ENCODE measurements at places on chromosomes 4 and X.

- DNase-seq = no peak
Observed at GRCh38 chrX:53768865-53769264, 82.3 kb upstream of the HUWE1 start.

GRCh38 chr4:116913451-116913850 is 171.9 kb downstream of the TRAM1L1 start:
- no peak for DNase-seq

GRCh38 chr4:72144241-72144640 is 112.4 kb downstream of the NPFFR2 start:
- no peak for DNase-seq

GRCh38 chr4:109590905-109591304 is 30.9 kb downstream of the MCUB start:
- no peak for DNase-seq

GRCh38 chr4:54282837-54283236 is 53.7 kb downstream of the PDGFRA start:
- DNase-seq = no peak

GRCh38 chr4:159582685-159583084 is 479.8 kb downstream of the RAPGEF2 start:
- DNase-seq = no peak

DNA sequence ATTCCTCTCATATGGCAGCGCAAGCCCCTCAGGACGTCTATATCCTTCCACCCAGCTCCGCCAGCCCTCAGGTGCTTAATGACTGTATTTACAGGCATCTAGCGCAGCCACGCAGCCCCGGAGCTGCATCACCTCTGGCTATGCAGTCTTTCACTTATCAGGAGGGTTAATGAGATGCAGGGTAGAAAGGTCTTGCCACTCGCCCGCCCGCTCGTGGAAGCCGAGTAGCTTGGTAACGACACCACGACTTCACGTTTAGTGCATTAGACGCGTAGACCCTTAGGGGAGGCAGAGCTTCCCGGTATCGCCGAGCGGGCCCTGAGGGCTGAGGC is 1.5 kb upstream of the SLC16A2 start:
- no peak for DNase-seq

GRCh38 chrX:139113708-139114107 is 402.2 kb upstream of the FGF13 start:
- DNase-seq = no peak

GRCh38 chrX:153595859-153596857 is 2.8 kb downstream of the CCNQ start:
- DNase-seq = no peak

GRCh38 chrX:20517565-20517964 is 250.9 kb upstream of the RPS6KA3 start:
- DNase-seq = no peak

DNA sequence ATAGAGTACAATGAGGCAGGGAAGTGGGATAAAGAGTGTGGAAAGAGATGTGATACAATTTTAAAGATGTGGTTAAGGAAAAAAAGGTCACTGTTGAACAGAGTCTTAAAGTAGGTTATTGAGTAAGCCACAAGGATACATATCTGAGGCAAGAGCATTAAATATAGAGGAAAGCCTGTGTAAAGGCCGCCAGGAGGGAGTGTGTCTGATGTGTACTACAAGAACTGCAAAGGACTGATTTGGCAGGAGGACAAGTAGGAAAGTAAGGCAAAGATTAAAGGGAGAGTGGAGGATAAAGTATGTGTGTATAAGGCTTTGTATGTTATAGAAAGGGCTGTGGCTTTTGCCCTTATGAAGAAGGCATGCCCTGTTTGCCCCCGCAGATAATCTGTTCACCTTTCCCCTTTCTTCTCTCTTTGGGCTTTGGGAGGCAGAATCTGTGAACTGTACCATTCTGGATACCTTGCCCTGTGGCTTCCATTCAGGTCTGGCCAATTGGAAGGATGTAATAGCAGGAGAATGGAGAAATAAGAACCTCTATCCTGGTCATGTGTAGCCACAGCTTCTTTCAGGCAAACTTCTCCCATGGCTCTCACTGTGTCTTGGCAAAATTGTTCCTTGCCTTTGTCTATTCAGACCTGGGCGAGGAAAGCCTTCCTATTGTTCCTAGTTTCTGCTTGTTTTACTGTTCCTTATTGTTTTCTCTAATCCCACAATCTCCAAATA is 68.9 kb upstream of the FAM47B start:
- no peak for DNase-seq

GRCh38 chrX:12891915-12892506 is 14.4 kb upstream of the TLR8 start:
- DNase-seq = no peak

GRCh38 chr4:177964693-177965168 is 522.5 kb upstream of the AGA start:
- DNase-seq = no peak

DNA sequence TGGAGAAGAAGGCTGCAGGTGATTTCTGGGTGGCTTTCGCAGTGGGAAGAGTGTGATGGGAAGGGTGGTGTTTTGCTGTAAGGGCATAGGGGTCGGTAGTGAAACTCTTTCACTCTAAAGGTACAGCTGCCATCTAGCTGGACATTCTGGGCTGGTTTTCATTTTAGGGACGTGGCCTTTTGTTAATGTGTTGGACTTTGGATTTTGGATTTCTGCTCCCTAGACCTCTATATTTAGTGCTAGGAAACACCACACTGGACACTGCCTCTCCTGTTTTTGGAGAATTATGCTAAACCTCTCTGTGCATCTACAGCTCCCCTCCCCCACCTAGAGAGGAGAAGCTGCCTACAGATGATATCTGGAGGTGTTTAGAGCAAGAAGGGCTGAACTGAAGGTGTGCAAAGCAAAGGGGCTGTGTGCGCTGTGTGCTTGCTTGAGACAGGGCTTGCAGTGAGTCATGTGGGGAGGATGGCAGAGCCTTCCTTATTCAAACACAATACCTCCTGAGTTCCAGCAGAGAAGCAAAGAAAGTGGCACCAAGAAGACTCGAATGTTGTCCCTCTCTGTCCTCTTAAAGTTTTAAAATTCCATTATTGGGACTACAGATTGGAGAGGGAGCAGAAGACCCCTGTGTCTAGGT is 47.9 kb downstream of the STARD8 start:
- no peak for DNase-seq

DNA sequence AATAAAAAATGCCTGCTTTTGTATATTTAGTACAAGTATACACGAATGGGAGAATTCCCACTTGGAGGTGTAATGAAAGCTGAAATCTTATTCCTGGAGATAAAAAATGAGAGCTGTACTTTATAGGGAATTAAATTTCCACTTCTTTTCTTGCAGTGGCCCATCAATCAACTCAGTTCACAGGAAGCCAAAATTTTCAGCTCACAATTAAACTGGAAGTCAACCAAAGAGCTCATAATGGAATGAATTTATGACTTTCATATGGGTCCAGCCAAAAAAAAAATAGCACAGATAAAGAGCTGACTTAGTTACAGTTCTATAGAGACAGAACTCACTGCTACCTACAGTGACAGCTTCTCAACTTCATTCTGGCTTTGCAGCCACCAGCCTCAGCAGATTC is 115.2 kb upstream of the TBC1D9 start:
- no peak for DNase-seq

DNA sequence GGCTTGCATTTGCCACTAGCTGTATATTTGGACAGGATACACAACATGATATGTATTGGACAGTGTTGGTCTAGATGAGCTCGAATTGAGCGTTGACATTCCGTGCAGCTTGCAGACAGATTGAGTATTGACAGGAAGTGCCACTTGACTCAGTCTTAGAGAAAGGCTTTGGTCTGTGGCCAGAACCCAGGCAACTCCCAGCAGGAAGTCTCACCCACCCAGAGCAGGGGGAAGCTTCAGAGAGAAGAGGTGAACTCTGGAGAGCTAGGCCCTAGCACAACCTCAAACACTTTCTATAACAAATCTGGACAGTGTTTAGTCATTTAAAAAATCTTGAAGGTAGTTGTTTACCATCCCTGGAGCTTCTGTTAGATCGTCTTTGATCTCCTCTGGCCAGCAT is 280.5 kb downstream of the FBXW7 start:
- DNase-seq = peak; percentile 92

DNA sequence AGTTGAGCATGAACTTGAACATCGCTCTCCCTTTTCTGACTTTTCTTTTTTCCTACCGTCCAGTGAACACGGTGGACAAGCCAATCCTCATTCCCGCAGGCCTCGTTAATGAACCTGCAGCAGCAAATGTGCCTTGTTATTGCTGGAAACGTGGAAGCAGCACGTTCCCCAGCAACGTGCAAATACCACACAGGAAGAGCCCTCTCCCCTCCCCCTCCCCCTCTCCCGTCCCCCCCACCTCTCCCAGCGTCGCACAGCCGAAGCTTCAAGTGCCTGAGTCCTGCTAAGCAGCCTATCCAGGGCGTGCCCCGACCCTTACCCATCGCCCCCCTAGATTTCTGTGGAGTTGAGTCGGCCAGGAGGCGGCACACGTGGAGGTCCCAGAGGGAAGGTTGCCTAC is 219.9 kb downstream of the BCOR start:
- no peak for DNase-seq

DNA sequence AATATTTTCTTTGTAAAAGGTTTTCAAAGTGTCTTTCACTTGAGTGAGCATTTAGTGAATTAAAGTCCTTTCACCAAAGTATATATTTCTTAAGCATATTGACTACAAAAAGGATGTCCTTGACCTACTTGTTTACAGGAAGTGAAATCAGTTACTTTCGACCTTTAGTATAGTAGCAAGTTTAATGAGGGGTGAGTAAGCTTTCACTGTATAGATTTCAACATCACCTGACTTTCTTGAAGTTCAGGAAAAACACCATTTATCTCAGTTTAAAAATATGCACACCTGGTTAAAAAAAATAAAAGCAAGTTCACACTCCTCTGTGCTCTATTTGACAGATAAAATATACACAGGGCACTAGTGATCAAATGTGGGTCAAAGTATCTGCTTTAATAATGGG is 88.1 kb downstream of the CCSER1 start:
- DNase-seq = no peak

DNA sequence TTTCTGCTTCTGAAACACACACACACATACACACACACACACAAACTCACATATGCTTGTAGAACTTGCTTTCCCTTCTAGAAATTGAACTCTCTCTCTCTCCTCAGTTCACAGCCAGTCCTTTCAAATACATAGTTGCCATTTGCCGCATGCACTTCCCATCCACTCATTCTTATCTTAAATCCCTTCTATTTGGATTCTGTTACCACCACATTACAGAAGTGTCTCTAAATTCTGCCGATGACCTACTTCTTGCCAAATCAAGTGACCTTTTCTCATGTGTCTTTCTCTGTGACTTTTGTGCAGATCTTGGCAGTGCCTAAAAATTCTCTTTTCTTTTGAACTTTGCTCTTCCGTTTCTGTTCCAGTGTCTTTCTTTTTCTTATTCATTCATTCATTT is 7.5 kb upstream of the MYOZ2 start:
- no peak for DNase-seq

DNA sequence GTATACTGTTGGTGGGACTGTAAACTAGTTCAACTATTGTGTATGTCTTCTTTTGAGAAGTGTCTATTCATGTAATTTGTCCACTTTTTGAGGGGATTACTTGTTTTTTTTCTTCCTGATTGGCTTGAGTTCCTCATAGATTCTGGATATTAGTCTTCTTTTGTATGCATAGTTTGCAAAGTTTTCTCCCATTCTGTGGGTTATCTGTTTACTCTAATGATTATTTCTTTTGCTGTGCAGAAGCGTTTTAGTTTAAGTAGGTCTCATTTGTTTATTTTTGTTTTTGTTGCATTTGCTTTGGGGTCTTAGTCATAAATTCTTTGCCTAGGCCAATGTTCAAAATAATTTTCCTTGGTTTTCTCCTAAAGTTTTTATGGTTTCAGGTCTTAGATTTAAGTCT is 26.6 kb upstream of the ANTXR2 start:
- DNase-seq = no peak

DNA sequence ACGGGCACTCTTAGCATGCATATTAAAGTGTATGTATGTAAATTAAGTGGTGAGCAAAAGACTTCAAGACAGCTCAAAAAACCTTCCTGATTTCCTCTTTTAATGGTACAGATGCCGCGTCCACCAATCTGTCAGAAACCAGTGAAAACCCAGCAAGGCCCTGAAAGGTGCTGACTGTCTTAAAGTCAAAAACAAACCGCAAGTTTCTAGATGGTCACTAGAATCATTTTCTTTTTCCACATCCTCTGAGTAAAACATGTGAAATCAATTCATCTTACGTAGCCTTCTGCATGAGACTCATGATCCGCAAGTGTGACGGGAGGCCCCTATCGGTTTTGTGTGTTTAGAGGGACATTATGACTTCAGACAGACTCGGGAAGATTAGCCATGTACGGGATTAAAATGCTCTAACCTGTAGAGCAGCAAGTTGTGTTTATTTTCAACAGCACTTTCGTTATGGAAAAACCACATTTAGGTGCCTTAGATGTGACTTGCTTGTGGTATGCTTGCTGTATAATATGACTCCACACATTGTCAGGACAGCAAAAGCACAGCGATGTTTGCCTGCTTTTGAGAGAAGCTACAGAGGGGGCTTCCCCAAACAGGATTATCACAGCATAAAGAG is 88.2 kb upstream of the STS start:
- no peak for DNase-seq

- DNase-seq = no peak
Observed at GRCh38 chr4:152659806-152660205, 20.0 kb downstream of the TMEM154 start.

- DNase-seq = no peak
Observed at GRCh38 chr4:94575652-94576051, 123.9 kb downstream of the PDLIM5 start.

DNA sequence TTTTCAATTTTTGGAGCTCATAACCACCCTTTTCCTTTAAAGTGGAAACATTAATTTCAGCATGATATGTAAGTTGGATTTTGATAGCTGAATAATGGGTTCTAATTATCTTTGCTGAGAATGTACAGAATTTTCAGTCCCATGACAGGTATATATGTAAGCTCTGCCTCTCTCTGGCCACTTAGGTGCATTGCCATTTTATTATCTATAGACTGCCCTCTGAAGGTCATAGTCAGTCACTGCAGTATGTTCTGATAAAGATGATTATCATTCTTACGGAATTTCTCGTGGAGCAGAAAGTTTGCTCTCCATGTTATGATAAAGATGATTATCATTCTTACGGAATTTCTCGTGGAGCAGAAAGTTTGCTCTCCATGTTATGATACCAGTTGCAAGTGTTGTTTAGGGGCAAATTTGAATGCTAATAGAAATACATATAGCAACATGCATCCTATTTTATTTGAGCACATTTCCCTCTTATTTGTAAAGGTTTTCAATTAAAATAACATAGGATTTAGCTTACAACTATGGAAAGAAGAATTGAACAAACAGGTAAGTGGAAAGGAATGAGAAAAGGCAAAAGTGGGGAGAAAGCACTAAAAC is 10.4 kb downstream of the AFP start:
- DNase-seq = no peak

GRCh38 chr4:38861791-38862190 is 5.2 kb upstream of the TLR6 start:
- no peak for DNase-seq

DNA sequence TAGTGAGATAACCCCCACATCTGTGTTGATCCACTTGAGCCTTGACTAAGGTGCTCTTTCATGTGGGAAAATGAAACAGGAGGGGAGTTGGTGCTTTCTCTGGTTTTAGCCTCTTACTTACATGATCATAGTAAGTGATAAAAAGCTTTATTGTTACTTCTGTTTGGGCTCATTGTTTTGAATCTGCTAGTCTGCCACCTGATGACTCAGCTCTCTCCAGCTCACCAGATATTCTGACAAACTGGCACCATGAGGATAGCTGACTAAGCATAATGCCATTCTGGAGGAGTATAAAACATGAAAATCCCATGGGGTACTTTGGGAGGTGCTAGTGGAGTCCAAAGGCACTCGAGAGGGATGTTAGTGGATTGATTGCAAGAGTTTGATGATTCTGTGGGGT is 824.0 kb downstream of the RAPGEF2 start:
- no peak for DNase-seq

Measured in activated CD8-positive, alpha-beta memory T cell treated with anti-CD3 and anti-CD28 coated beads, Interleukin-2, amount 10 ng/mL, durations not matched to agents 7 days and 5 days (primary cell).